ENCODE measurements at places on chromosomes 6 and 20. TPM values are rescaled to one million over a fixed set of nuclear protein-coding genes. Genes with fewer than 3 reads are reported as not detected.

- no peak for DNase-seq
Measured at GRCh38 chr6:3001773-3002293, 2.1 kb downstream of the NQO2 start.

The PXDC1 gene
- total RNA-seq: 48.3 TPM

DNA sequence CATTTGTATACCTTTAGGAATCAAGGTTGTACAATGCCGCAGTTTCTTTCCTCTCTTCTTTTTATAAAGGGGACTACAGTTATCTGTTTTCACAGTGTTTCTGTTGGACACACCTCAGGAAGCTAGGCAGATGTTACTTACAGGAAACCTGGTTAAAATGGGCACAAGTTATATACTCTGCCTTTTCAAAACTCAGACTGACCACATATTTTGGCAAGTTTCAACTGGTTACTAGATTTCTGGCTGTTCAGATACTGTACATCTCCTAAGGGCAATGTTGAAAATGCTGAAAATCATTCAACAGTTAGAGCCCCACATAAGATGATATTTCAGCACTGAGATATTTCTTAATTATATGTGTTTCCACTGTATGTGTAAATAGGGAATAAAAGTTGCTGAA, 92.5 kb upstream of the SLC35B3 start:
- no peak for DNase-seq

- no peak for DNase-seq
Measured at GRCh38 chr20:32251470-32251869, 26.0 kb upstream of the KIF3B start.

DNA sequence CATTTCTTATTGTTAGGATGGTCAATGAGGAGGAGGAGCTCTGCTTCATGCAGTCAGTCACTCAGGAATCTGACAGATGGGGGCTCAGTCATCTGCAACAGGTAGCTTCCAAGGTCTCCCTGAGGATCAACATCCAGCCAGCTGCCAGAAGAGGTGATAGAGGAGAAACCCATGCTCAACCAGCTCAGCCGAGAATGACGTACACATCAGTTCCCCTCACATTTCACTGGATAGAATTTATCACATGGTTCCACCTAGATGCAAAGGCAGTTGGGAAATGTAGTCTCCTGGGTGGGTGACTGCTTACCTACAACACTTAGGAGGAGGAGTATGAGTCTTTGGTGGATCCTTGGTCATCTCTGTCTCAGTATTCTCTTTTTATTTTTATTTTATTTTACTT, 144.5 kb downstream of the CEBPB start:
- DNase-seq: no peak

GRCh38 chr6:44432726-44433125, 45.2 kb downstream of the CDC5L start:
- no peak for DNase-seq

The EPPIN gene
- total RNA-seq: not detected

DNA sequence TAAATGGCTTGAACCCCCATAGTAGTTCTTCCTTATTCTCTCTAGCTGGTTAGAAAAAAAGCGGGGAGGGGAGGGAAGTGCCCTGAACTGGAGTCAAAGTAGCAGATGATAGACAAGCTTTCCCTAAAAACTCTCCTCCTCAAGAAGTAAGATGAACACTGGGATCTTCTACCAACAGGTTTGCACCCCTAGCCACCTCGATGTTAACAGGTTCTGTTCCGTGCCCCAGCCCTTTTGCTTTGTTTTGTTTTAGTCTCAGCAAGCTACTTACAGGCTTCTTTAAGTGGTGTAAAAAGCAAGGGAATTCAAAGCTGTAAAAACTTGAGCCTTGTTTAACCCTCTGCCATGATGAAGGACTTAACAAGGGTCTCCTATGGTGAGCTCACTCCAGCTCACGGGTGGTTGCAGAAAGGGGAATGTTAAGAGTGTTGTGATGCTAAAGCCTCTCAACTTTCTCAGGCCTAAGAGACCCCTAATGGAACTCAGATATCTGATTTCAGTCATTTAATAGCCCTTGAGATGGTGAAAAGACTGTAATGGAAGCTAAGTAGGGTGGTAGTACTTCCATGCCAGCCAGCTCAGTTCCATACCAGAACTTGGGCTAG, 106.0 kb downstream of the FOXO3 start:
- no peak for DNase-seq

DNA sequence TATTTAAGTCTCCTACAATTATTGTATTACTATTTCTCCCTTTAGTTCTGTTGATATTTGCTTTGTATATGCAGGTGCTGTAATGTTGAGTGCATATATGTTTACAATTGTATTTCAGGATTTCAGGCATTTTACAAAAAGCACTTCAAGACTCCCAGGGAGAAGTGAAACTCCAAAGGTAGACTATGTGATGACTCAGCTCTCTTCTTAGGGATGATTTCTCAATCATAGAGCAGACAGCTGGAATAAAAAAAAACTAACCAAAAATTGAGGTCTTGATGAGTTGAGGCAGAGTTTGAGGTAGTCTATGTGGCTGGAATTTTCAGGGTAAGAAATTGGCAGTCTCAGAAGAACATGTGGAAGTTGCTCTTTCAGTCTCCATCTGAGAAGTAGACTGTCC, 786.1 kb downstream of the TFAP2A start:
- DNase-seq: no peak

The THBS2 gene
- total RNA-seq: 104 TPM

DNA sequence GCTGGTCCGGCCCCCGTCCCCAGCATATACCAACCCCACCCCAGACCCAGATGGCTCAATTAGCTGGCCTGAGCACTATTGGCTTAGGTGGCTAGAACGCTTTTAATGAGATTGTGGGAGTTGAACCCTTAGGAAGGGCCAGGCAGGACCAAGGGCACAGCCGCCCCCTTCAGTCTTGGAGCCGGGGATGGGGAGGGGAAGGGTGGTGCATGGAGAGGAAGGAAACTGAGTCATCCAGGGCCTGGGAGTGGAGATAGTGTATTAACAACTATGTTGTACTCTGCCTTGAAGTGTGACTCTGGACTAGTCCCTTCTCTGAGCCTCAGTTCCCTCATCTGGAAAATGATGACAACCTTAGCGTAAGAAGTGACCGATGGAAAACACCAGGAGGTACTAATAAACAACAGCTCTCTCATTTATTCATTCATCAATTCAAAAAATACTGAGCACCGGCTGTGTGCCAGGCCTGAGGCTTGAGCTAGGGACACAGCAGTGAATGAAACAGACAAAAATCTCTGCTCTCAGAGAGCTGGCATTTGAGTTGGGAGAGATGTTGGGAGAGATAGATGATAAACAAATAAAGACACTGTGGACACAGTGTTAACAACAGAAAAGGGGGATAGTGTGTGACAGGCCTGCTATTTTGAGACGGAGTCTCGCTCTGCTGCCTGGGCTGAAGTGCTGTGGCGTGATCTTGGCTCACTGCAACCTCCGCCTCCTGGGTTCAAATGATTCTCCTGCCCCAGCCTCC, 11.5 kb downstream of the PEDS1 start:
- DNase-seq: no peak

The NRN1 gene
- 90.1 TPM for total RNA-seq

- no peak for DNase-seq
Measured at GRCh38 chr20:10089871-10090587, 55.2 kb downstream of the ANKEF1 start.

DNA sequence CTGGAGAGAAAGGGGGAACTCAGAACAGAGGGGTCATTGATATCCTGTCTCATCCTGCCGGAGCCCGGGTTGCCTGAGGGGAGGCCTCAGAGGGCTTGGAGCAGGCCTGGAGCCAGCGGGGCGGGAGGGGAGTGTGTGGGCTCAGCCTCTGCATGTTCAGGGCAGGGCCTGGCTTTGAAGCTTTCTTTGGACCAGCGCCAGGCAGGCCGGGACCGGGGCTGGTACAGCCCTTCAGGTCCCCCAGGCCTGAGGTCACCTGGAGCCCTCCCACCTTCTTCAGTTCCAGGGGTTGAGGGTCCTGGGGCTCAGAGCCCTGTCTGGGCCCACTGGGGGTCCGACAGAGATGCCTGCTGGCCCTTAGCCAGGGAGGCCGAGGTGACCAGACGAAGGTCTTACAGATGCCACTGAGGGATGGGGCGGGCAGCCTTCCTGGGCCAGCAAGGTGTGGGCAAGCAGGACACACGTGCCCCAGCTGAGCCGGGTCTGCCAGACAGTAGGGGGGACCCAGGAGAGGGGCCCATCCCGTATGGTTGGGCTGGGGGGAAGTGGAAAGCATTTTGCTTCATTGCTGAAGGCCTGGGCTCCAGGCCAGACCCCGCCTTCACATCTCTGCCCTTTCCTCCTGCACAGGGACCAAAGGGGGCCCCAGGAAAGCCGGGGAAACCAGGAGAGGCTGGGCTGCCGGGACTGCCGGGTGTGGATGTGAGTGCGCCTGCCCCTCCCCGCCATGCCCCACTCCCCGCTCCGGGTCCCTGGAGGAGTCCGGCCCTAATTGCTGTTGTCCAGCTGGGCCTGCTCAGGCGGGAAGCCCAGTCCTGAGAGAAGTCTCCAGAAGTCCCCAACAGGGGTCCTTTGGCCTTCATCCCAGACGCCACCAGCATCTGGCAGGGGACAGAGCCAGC, 2.0 kb downstream of the COL9A3 start:
- peak; percentile 90 for DNase-seq

DNA sequence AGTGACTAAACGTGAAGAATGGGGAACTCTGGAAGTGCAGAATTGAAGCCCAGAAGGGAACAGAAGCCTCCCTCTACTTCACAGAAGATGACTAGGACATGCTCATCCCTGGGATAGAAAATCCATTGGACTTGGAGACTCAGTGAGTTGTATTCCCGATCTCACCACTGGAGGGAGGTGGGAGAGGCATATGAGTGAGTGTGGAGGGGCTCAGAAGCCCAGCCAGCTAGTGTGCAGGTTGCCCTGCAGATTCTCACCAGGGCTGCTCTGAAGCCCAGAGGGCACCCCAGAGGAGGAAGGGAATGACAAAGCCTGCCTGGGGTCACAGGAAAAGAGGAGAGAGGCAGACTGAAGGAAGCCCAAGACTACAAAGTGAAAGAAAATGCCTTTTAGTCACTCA, 42.1 kb upstream of the HLA-E start:
- DNase-seq: no peak

DNA sequence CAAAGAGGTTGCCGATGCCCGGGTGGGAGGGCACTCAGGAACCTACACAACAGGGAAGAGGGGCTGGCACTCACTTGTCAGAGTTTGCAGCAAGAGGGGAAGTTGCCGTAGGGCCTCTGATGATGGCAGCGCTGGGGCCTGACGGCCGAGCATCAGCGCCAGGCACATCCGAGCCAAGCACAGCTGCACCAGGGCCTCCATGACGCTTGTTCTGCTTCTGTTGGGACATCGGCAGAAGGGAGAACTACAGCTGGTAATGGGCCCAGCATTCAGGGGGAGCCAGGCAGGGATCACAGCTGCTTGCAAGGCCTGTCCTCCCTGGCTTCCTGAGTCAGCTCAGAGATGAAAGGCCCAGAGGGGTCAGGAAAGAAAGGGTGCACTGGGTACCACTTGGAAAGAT, 367.7 kb downstream of the CDH4 start:
- no peak for DNase-seq

GRCh38 chr6:15254070-15254975, 8.5 kb downstream of the JARID2 start:
- no peak for DNase-seq

- no peak for DNase-seq
Measured at GRCh38 chr6:161971043-161971442, 697.2 kb upstream of the AGPAT4 start.

GRCh38 chr6:106927531-106928398, 46.8 kb downstream of the CD24 start:
- no peak for DNase-seq

The MCCD1 gene
- total RNA-seq: not detected

The SMPDL3A gene
- total RNA-seq: 9.3 TPM

The TINAG gene
- 0.31 TPM for total RNA-seq

- no peak for DNase-seq
Measured at GRCh38 chr6:67458265-67458664, 1176.8 kb upstream of the ADGRB3 start.

- peak; percentile 74 for DNase-seq
Measured at GRCh38 chr6:105136431-105137350, 43.1 kb downstream of the POPDC3 start.

DNA sequence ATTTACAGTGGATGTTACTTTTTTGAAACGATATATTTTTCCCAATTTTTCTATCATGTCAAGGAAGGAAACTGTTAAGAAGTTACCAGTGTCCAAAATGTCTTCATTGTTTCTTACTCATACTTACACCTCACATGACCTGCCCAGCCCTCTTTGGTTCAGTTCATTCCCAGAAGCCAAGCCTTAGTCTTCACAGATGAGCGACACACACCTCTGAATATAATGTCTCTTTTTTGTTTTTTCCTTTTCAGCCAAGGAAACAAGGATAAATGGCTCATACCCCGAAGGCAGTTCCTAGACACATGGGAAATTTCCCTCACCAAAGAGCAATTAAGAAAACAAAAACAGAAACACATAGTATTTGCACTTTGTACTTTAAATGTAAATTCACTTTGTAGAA, 225.2 kb downstream of the SMOC2 start:
- no peak for DNase-seq

The SLC22A2 gene
- not detected for total RNA-seq

DNA sequence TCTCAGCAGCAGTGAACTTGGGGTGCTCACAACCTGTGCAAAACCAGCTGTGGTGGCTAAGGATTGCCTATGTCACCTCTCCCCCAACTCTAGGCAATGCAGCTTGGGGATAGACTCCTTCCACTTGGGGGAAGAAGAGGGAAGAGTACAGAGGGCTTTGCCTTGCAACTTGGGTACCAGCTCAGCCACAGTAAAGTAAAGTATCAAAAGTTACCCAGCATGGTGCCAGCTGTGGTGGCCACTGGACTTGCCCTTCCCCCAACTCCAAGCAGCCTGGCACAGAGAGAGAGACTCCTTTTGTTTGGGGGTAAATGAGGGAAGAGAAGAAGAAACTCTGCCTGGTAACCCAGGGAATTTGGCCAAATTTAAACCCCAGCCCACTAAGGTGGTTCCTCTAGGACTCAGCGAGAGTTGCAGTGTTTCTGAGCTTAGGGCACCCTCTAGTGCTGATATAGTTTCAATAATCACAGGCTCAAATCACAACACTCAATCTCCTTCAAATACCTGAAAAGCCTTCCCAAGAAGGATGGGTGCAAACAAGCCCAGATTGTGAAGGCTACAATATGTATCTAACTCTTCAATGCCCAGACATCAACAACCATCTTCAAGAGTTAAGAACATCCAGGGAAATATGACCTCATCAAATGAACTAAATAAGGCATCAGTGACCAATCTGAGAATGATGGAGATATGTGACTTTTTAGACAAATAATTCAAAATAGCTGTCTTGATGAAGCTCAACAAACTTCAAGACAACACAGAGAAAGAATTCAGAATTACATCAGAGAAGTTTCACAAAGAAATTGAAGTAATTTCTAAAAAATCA, 7.6 kb upstream of the DEFB129 start:
- DNase-seq: no peak

The SRMS gene
- total RNA-seq: not detected

DNA sequence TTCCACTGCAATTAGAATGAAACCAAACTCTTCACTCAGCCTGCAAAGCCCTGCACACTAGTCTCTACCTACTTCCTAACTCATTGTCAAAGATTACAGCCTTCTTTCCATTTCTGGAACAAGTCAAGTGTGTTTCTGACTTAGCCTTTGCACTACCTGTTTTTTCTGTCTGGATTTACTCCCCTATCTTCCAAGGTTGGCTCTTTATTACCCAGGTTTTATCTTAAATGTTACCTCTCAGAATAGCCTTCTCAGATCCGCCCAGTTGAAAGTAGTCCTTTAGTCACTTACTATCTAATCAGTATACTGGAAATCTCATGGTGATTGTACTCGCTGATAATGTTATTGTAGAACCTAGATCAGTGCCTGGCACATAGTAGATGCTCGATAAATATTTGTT, 42.7 kb downstream of the TBPL1 start:
- DNase-seq: no peak

GRCh38 chr6:89693207-89693606, 54.7 kb upstream of the LYRM2 start:
- DNase-seq: no peak

Measured in sciatic nerve (tissue), 2 donors.